ENCODE measurements at places on chromosomes 2 and 18.

DNA sequence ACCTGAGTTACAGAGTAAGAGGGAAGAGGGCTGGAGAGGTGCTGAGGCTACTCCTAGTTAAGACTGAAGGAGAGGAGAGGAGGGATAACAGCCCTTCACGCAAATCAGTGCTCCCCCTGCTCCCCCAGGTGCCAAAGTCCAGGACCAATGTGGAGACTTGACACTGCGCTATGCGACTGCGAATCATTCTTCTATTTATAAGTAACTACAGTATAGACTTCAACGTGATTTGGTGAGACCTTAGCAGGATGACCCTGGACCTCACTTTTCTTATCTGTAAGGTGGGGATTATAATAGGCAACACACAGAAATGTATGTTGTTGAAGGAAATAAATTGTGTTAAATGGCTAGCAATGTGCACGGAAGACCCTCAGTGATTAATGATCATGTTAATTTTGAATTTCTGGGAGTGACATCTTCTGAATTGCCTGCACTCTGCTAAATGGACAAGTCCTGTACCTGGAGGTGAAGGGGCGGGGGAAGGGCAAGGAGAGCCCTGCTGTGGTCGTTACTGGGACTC is 11.0 kb downstream of the EN1 start:
- DNase-seq: no peak

- no peak for DNase-seq
Measured at GRCh38 chr2:69278366-69278765, 108.7 kb downstream of the GFPT1 start.

- no peak for DNase-seq
Measured at GRCh38 chr2:17593841-17594491, 53.5 kb downstream of the VSNL1 start.

DNA sequence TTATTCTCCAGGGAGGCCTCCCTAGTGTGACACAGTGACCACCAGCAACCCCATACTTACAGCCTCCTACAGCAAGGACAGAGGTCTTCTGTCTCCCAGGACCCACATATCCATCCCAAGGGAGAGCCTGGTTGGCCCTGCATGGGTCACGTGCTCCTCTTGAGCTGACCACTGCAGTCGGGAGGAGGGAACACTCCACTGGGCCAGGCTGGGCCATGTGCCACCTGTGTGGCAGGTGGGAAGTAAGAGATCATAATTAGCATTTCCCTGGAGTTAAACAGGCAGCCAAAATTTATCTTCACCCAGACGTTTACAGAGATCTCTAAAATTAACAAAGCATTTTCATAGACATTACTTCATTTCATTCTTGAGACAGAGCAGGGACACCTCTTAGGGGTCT is 33.4 kb upstream of the MLPH start:
- no peak for DNase-seq

GRCh38 chr2:27270670-27271069 is 4.6 kb upstream of the DNAJC5G start:
- no peak for DNase-seq

- DNase-seq: no peak
Measured at GRCh38 chr2:170152421-170152820, 25.5 kb upstream of the MYO3B start.

DNA sequence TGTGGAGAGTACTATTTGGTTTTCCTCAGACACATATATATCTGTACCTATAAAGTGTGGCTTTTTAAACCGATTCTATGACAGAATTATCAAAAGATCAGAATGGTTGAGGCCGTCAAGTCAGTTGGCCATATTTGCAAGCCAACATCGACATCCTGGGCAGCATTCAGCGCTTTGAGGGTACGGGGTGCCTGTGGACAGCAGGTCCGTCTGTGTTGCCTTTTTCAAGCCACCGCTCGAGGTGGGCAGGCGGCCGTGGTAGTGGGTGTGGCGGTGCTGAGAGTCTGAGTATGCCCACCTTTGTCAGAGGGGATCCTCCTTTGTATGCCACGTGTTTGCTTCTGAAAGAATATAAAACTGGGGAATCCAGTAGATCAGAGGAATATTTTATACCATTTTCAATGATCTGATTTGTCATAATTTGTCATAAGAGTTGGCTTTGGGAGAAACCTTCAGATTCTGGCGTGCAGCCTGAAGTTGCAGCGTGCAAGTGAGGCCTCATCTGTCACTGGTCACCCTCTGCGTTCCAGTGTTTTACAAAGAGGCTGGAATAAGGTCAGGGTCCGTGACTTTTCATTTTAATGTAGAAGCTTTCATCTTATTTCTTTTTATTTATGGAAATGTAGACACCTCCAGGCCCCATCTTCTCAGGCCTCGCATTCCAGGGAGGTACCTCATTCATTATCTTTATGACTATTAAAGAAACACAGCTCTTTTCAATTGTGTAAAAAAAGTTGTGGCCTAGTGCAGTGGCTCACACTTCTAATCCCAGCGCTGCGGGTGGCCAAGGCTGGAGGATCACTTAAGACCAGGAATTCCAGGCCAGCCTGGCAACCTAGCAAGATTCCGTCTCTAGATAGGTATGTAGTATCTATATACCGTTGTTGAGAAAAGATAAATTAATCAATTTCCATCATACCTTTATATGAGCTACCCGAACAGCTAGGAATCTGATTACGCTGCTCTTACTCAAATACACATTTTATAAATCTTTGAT is 37.8 kb upstream of the RBM44 start:
- DNase-seq: no peak

- no peak for DNase-seq
Measured at GRCh38 chr2:205613970-205614559, 68.2 kb upstream of the NRP2 start.

DNA sequence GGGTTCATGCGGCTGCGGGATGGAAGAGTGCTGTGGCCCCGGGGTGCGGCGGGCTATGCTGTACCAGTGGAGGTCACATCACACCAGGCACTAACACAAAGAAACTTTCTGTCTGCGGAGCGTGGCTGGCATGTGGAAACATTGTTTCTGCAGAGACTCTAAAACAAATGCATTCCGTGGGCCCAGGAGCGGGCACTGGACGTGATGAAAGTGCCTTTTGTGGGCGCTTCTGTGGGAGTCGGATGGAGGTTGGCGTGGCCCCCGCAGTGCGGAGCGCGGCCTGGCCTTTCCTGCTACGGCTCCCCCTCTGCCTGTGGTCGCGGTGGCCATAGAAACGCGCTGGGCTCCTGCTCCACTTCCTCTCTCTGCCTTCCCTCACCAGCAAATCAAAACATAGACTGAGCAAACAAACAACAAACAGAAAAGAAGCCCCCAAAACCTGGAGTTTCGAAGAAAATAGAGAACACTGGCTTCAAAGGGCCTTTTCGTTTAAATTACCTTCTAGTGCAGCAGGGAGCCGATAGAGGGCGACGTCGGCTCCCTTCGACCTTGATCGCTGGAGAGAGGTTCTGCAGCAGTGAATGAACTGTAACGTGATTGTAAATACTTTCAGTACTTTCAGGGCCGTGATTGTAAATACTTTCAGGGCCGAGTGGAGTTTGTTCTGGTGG is 51.4 kb downstream of the KIF5C start:
- peak; percentile 30 for DNase-seq

DNA sequence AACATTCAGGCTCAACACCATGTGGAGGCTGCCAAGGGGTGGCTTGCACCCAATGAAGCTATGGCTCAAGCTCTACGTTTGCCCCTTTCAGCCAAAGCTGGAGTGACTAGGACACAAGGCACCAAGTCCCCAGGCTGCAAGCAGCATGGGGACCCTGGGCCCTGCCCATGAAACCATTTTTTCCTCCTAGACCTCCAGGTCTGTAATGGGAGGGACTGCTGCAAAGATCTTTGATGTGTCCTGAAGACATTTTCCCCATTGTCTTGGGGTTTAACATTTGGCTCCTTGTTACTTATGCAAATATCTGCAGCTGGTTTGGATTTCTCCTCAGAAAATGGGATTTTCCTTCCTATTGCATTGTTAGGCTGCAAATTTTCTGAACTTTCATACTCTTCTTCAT is 51.0 kb downstream of the PDE1A start:
- no peak for DNase-seq

GRCh38 chr2:103991591-103991990 is 862.3 kb upstream of the POU3F3 start:
- no peak for DNase-seq

- no peak for DNase-seq
Measured at GRCh38 chr2:149307014-149307413, 23.4 kb upstream of the LYPD6 start.

- no peak for DNase-seq
Measured at GRCh38 chr2:230814616-230815015, 50.1 kb upstream of the ITM2C start.

- no peak for DNase-seq
Measured at GRCh38 chr2:229081411-229081810, 189.7 kb downstream of the PID1 start.

DNA sequence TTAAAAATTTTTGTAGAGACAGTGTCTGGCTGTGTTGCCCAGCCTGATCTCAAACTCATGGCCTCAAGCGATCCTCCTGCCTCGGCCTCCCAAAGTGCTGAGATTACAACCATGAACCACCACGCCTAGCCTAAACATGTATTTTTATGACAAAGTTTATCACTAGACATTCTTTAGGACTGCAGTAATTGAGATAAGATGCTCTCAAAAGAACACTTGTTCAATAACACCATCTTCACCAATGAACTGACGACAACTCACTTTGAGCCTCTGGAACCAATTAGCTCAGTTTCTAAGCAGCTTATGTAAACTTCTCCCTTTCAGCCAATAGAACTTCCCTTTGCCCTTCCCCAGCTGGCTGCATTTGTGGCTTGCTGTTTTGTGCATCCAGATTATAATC is 15.3 kb upstream of the PPP4R1 start:
- no peak for DNase-seq

- no peak for DNase-seq
Measured at GRCh38 chr2:148948868-148949267, 73.8 kb downstream of the KIF5C start.

GRCh38 chr2:161121622-161122021 is 38.6 kb upstream of the TANK start:
- no peak for DNase-seq

DNA sequence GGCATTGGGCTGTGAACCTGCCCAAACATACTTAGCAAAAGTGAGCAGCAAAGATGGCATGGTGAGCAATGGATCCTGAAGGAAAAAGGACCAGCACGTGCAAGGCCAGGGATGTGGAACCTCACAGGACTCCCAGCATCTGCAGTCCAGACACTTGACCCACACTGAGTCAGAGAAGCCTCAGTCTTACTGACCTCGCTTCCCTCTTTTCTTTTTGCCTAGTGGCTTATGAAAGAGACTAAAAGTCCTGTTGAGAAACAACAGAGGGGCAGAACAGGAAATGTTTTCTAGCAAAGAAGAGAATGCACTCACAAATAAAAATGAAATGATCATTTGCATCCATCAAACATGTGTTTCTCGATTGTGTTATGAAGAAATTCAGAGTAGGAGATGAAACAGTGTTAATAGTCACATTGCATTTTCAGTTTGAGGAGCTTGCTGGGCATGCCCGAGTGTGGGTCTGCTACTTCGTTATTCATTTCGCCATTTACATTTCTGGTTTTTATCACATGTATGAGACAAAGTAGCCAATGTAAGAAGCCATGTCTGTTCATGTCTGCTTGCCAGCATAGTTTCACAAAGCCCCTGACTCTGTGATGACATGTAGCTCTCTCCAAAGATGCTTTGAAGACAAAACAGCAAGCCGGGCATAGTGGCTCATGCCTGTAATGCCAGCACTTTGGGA is 118.4 kb downstream of the INO80D start:
- no peak for DNase-seq

DNA sequence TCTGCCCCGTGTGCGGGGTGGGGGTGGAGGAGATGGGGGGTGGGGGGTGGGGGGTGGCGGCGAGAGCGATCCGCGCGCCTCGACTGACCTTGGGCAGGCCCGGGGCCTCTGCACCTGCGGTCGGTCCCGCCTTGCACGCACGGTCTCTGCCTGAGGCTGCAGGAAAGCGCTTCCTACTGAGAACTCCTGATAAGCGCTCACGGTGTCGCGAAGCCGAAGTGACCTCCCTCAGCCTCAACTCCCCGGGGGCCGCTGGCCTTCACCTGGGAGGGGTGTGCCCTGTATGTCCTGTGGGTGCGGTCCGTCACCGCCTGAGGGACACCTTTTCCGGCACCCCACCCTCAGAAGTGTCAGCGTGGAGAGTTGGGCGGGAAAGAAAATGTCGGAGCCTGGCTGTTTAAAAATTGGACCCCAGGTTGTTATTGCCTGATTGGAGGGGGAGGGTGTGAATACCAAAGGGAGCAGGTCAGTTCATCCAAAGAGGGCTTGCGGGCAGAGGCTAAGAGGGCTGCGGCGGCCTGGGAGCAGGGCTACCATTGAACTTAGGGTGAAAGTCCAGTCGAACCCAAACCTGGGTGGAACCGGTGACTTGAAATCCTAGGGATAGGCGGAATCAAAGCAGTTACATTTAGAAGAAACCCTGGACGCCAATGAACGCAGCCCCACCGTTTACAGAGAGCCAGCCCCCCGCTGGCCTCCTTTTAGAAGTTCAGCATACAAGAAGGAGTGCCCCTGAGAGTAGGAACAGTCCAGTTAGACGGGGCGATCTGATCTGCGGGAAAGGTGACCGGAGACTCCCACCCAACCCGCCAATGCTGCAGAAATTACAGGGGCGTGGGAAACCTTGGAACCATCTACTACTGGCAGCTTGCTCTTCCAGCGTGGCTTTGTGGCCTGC is 1.2 kb downstream of the MAL start:
- no peak for DNase-seq

- DNase-seq: no peak
Measured at GRCh38 chr2:138718405-138718804, 61.8 kb downstream of the NXPH2 start.

DNA sequence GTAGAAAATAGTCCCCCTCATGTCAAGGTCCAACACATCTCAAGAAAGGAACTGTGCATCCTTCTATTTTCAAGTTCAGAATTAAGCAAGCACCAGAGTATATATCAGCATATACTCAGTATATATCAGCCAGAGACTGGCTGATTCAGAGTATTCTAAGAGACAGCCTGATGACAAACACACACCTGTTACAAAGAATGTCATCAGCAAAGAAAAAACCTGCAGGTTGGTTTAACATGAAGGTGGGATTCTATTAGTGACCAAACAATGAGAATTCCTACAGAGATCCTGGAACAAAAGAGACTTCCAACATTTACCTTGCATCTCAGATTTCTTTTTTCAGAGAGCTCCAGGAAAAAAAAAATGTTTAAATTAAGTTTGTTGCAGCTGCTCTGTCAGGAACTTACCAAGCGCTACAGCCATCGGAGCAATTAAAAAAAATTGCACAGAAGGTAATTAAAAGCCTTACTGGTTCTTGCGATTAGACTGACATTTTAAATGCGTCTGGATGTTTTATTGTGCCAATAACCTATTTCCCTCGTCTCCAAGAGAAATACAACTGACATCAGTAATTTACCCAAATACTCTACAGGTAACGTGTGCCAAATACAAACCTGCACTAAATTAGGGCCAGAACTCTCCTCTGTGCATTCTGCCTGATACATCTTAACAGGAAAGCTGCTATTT is 218.1 kb downstream of the HNMT start:
- no peak for DNase-seq

All from stimulated activated CD4-positive, alpha-beta T cell treated with anti-CD3 and anti-CD28 coated beads, Interleukin-1b, Interleukin-23, amount 100 ng/mL, for 4 hours (primary cell).